ENCODE measurements at places on chromosomes 16 and 17.

DNA sequence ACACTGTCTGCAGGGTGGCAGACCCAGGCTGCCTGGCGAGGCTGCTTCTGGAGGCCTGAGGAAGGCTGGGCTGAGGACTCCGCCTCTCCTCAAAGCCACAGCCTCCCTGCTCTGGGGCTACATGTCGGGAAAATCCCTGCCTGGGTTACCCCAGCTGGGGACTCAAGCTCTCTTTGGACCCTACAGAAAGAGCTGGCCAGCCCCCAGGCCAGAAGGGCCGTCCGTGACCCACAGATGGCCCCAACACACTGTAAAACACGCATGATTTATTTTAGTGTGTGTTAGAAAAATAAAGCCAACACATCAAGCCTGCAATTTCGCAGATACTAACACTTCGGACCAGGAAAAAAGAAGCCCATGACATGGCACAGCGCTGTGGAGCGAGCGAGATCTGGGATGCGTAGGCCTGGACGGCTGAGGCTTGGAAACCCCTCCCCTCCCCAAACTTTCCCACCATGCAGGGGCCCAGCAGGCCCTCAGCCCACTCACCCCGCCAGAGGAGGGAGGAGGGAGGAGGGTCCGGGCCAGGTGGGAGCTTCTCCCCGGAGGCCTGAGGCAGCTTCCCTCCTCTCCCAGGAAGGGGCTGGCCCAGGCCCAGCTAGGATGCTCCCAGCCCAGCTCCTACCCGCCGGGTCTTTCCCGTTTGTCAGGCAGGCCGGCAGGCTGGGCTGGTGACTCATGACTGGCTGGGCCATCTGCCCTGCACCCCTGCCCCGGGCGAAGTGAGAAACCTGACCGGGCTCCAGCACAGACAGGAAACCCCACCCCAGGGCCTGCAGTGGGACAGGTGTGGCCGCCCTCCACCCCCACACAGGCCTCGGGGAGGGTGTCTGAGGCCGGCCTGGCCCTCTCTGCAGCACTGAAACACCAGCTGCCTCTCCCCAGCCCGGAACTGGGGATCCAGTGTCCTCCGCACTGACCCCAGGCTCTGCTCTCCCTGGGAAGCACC lies 34.1 kb upstream of the SLC38A10 start:
- peak; percentile 55 for DNase-seq

- no peak for DNase-seq
These were observed 28.7 kb upstream of the MYOCD start for GRCh38 chr17:12637015-12637414.

- no peak for DNase-seq
These were observed 156.1 kb upstream of the CACNG5 start for GRCh38 chr17:66678827-66679226.

DNA sequence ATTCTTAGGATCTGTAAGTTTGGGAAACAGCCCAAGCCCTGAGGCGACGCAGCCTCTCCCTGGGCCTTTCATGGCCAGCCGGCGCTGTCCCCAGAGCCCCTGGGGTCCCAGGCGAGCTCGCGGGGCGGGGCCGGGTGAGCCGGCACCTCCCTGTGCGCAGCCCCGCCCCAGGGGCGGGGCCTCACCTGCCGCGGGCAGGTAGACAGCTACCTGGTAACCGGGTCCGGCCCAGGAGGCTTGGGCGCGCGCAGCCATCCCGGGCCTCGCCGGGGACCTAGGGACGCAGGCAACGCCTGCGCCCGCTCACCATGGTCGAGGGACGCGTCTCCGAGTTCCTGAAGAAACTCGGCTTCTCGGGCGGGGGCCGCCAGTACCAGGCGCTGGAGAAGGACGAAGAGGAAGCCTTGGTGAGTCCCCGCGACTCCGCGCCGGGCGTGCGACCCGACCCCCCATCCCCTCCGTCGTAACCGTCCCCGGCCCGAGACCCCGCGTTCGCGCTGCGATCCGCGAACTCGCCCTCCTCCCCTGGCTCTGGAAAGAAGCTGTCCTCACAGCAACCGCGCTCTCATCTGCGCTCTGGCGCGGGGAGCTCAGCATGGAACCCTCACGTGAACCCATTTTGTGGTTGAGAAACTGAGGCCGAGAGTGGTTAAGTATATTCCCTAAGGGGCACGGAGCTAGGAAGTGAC lies at the start of gene ATP2C2:
ATP2C2 (plus strand) TSS at position 231 of the 689 bp plus-strand sequence; CDS start at position 309, 78 bp downstream.
- DNase-seq: no peak

DNA sequence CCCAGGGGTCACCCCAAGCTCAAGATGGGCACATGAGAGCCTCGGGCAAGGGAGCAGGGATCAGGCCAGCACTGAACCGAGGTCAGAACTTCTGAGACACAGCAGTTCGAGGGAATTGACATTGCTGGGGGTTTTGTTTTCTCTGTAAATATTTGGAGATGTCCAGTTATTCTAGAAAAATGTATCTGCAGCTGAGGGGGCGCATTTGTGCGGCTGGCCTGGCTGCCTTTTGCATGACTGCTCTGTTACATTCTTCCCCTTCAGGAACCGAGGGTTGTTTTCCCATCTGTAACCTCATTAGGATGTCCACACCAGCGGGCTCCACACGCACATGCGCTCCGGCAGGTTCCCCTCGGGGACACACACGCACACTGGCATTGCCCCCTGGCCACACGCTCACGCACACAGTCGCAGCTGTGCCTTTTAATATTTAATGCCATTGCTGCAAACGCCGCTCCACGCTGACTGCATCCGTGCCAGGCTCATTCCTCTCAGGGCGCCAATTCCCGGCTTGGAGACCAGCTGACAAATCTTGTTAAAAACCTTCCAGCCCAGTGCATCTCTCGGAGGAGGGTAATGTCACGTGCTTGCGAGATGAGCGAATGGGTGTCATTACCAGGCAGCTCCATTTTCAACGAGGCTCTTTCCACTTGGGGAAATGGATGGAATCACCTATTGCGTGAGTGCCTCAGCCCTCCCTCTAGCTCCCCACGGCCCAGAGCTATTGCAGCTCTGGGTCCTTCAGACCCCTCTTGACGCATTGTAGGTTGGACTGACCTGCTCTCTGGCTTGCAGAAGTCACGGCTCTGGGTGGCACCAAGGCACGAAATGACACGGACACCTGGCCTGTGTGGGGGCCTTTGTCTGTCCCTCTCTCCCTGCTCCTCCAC lies 13.1 kb downstream of the CCR7 start:
- no peak for DNase-seq

GRCh38 chr17:11140043-11140442 lies 101.0 kb upstream of the SHISA6 start:
- DNase-seq: no peak

- no peak for DNase-seq
These were observed 14.4 kb downstream of the ASPSCR1 start for GRCh38 chr17:81991684-81992305.

GRCh38 chr17:44776628-44777393 lies 18.0 kb downstream of the ADAM11 start:
- DNase-seq: no peak

DNA sequence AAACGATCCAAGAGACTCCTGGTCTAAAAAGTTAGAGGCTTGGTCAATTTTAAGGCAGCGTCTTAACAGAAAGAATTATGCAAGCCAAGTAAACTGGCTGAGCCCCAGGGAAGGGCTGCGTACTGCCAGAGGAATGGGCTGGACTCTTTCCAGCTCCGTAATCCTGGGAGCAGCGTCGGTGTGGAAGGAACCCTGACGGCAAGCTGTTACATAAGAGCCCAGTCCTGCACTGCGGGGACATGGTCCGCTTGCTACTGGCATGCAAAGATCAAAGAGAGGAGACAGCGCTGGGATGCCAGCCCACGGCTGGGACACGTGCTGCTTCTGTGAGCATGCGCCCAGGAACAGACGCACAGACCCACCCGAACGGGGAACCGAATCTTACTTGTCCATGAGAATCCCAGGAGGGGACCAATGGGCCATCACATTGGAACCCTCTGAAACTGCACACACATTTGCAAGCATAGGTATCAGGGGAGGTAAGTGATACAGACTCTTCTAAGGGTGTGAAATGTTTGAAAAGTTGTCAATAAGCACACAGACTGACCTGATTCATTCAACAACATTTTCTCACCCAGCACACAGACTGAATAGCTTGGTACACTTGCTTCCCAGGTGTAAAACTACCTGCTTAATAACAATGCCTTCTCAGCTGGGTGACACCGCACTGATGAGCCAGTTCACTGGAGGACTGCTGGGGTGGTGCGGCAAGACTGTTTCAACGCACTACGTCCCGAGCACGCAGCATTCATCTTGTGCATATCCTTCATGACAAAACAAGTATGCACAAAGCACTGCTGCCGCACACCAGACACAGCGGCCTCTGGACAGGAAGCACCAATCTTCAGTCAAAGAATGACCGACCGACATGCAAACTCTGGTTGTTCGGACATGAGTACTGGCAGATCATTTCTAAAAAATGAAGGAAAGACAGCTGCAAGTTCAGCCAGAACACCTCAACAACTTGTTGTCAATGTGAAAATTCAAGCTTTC lies 94.9 kb downstream of the ANKRD11 start:
- no peak for DNase-seq

GRCh38 chr17:1714980-1715802 lies 5.0 kb upstream of the TLCD2 start:
- DNase-seq: no peak

GRCh38 chr17:76736349-76737081 lies 616 bp downstream of the SRSF2 start:
- peak; percentile 59 for DNase-seq

GRCh38 chr17:41904242-41904841 lies 14.4 kb downstream of the ACLY start:
- no peak for DNase-seq

DNA sequence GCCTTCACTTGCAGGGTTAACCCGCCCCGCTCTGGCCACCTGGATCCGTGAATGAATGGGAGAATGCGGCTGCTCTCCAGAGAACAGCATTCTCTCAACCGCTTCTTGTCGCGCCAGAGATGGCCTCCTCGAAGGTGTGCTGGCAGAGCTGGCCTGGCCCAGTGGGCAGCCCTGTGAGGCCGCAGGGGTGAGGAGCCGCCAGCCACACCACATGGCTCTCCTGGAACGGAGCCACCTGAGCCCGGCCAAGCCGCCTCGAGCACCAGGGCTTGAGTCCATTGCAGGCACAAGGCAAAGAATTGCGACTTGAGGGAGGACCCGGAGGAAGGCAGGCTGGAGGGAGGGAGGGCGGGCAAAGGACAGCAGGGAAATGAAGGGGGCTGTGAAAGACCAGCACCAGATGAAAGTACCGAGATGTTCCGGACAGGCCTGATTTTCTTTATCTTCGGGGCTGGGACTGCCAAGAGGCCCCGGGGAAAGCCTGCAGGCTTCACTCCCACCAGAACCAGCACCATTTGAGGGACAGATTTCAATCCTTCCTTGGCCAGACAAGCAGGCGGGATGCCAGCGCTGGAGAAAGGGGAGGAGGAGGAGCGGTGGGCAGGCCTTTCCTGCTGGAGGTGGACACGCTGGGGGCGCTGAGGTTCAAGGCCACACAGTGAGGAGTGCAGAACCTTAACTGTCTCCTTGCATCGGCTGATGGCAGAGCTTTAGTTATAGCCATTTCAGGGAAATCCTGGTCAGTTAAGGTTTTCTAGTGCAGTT lies 69.4 kb downstream of the MRC2 start:
- no peak for DNase-seq

DNA sequence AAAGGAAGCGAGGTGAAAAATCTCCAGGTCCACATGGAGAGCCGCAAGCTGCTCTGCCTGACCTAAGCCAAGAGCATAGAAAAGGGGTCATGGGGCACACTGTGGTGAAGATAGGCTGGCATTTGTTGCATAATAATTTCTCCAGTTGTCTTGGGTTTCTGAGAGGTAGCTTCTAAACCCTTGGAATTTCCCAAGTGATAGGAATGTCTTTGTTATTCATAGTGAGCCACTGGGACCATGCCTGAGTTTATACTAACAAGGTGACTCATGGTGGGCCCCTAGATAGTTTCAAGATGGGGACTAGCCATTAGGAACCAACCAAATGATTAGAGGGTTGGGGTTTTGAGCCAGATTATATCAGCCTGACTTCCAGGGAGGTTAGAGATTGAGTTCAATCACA lies 25.6 kb downstream of the SOST start:
- DNase-seq: no peak

DNA sequence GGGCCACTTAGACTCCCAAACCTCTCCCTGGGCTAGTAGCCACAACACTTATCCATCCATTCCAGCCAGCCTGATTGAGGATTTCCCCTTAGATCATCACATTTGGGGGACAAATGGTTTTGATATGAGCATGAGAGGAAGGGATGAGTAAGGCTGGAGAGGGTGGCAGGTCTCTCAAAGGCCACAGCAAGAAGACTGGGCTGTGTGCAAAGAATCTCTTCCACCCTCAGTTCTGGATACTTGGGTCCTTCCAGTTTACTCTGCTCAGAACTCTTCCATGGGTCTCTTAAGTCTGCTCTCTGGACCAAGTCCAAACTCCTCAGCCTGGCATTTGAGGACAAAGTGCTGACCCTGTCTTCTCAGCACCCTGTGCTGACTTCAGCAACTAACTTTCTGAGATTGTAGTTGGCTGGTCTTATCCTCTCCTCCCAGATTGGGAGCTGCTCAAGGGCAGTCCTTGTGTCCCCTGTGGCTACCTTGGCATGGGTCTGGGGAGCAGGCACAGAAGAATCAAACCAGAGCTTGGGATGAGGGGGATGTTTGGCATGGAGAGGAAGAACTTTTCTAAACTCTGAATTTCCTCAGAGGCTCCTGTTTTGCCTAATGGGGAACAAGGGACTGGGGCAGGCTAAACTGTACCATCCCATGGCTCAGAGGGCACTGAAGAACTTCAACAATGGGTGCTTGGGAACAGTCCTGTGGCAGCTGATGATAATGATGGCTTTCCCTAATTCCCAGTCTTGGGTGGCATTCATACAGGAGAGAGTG lies 3.1 kb upstream of the NFATC3 start:
- DNase-seq: no peak

GRCh38 chr17:42286411-42287221 lies 1.7 kb upstream of the STAT5A start:
- no peak for DNase-seq

DNA sequence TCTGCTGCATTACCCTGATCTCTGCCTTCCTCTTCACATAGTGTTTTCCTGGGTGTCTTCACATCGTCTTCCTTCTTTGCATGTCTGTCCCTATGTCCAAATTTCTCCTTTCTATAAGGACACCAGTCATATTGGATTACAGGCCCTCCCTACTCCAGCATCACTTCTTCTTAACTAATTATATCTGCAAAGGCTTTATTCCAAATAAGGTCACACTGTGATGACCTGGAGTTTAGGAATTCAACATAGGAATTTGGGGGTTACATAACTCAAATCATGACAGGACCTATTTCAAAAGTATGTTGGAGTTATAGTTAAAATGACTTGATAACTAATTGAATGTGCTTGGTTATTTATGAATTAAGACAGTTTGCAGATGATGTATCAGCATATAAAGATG lies 490.5 kb upstream of the ERCC4 start:
- no peak for DNase-seq

GRCh38 chr17:29349409-29349808 lies 40.8 kb upstream of the TAOK1 start:
- DNase-seq: no peak

DNA sequence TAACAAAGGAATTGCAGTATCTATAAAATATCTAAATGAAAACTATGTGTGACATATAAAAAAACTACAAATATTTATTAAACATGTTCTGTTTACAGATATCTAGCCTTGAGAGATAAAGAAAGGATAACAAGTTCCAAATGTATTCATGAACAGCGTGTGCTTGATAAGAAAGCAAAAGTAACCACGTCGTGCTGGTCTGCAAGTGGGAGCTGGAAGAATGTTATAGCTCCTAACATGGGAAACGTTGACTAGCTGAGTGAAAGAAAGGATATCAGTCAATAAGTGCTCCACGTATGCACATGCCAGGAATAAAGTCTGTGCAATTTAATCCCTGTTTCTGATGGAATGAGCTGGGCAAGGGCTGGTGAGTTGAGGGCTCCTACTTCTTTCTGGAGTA lies 71.2 kb upstream of the CDYL2 start:
- no peak for DNase-seq

- DNase-seq: peak; percentile 48
These were observed 59.8 kb downstream of the CYTH1 start for GRCh38 chr17:78722246-78722761.

- DNase-seq: no peak
These were observed 68.3 kb downstream of the MARCHF10 start for GRCh38 chr17:62739645-62740388.

Data from GM10248 (cell line).